ENCODE measurements at places on chromosomes 3 and 15.

DNA sequence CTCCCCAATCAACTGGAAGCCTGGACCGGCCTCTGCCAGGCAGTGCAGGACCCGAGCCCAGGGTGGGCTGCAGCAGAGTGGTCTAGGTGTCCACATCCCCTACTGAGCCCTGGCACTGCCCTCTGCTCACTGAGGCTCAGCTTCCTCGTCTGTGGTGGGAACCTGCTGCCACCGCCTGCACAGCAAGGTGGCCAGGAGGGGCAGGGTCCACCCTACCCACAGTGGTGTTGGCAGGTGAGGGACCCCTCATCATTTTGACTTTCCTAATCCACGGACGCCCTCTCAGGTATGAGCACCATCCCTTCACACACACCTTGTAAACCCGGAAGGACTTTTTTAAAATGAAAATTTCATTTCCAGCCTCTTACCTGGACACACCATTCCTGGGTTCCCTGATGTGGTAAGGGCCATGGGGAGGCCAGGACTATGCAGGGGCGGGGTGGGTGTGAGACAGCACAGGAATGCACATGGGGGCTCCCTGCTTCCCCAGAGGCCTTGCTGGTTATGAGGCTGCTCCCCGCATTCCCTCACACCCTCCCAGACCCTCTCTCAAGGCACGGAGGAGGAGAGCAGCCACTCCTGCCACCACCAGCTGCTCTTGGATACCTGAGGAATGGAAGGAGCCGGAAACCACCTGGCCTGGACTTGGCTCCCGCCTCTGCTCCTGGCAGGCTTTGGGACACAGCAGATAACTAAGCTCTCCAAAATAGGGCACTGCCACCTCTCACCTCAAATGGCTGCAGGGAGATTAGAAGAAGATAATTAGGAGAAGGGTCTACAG lies 185.9 kb upstream of the TPM1 start:
- DNase-seq, result no peak

- DNase-seq, result no peak
Measured at GRCh38 chr3:195565716-195566115, 18.0 kb downstream of the APOD start.

- no peak for DNase-seq
Measured at GRCh38 chr3:64667887-64668581, 19.8 kb downstream of the ADAMTS9 start.

GRCh38 chr15:65833501-65834205 lies 35.6 kb upstream of the RAB11A start:
- DNase-seq, result no peak

GRCh38 chr3:6467186-6467585 lies 393.7 kb upstream of the GRM7 start:
- no peak for DNase-seq

- no peak for DNase-seq
Measured at GRCh38 chr3:190519886-190520285, 6.0 kb downstream of the IL1RAP start.

GRCh38 chr15:27847775-27848710 lies 251.1 kb downstream of the OCA2 start:
- no peak for DNase-seq

- DNase-seq, result no peak
Measured at GRCh38 chr3:158765518-158766205, 33.4 kb upstream of the RARRES1 start.

DNA sequence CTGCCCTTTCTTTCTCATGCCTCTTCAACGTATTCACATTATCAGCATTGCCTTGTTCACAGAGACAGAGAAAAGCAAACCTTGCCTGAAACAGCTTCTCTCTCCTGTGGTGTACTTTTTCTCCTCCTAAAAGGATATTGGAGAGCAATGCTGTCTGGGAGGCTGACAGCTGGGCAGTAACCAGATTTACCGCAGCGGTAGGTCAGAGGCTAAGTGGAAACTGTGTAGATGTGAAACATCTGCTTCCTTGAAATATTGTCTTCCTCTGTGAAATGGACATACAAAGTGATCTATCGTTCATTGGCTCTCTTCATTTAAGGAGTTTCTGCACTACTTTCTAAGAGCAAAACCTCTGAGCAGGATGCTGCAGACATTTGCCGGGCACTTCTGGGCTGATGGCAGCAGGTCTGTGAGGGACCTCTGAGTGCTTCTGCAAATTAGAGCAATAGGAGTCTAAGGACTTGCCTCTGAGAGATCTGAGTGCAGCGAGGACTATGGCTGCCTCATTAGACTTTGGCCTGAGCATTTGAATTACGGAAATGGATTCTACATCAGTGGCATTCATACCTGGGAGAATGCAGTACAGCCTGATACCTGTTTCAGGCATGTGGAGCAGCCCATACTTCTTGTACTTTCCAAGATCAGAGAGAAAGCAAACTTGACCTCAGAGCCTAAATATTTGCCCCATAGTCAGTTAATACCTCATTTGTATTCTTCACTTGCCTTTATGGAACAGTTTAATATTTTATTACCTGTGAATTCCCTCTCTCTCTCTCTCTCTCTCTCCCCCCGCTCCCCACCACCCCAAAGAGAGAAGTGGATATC lies 260.5 kb upstream of the TPRG1 start:
- no peak for DNase-seq

DNA sequence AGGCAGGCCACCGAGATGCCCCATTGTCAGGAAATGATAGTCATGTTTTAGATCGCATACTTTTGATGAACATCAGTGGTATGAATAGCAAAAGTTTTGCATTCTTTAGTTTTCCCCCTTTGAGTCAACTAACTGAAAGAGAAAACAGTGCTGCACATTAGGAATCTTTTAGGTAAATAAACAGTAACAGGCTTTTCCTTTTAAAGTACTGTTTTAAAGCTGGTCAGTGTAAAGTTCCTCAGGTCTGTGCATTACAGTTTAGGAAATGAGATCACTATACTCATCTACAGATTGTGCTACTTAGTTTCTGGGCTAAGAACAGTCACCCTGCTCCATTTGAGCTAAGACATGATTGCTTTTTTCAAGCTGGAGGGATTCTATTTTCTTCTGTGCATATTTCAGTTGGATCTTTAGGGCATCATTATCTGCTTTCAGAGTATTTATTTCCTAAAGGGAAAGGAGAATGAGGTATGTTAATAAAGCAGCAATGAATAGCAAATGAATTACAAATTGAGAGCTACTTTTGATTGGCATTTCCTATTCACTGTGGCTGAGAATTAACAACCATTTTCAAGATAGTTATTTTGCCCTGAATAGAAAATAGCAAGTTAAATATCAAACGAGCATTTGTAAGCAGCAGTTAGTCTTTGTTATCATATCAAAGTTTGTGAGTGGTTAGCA lies 36.5 kb downstream of the FAM98B start:
- no peak for DNase-seq

DNA sequence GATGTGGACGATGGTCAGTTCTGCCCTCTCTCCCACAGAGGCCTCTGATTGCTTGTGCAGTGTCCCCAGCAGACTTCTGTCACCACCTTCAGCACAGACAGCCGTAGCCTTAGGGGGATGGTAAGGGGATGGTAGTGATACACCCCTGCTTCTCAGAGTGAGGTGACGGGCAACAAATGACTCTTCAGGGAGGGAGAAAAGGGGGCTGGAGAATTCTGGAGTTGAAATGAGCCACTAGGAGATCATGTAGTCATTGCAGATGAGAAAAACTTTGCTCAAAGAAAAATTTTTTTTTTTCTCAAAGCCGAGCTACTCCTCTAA lies 29.6 kb upstream of the TIMP4 start:
- no peak for DNase-seq

- no peak for DNase-seq
Measured at GRCh38 chr15:78007964-78008886, 69.3 kb downstream of the TBC1D2B start.

DNA sequence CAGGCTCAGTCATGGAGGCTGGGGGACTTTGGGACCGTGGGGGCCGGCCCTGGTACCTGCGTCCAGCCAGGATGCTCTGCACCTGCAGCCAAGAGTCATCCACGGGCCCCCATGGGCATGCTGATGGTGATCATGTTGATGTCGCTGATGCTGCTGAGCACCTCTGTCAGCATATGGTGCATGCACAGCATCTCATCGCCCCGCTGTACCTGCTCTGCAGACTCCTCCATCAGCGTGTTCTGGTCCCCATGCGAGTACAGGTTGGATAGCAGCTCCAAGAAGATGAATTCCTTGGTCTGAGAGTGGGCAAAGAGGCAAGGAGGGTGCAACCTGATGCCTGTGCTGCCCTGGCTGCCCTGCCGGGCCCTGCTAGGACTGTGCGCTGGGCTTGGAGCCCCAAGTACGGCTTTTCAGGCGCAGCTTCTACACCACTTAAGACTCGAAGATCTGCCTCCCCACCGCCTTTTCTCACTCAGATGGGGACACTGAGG lies 7.2 kb downstream of the RPS17 start:
- no peak for DNase-seq

DNA sequence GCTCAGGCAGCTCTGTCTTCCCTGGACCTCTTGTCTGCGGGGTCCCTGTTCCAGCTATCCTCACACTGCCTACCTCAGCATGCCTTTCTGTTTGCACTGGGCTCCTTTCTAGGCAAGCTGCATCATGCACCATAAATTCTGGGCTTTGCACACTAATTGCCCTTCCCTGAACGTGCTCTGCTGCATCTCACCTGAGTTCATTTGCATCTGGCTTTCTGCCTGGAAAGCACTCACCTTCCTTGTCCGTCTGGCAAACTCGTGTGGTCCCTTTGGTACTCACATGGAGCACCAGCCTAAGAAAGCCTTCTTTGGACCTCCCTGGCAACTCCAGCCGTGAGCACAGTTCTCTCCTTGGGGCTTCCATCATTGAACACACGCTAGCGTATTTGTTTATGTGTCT lies 365.6 kb downstream of the SV2B start:
- DNase-seq, result no peak

DNA sequence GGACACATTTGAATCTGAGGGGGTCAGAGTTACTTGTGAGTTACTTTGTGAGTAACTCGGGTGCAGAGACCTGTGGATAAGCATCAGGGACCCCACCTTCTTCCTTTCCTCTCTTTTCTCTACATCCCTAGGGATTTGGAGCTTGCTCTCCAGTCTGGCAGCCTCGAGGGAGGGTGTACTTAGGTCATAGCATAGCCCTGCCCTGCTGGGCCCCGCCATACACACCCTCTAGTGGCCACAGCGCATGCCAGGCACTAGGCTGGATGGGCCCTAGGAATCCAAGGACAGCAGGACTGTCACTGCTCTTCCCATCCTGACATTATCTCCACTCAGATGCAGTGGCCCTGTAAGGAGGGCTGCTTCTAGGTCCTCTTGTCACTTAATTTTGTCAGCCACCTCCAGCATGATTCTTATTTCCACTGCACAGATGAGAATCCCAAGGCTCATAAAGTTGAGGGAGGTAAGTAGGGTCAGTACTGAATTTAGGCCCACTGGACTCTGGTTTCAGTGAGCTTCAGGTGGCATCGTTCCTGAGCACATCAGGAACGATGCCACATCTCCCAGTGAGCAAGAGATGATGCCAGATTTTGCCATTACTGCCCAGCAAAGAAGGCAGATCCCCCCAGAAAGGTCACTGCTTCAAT lies 3.6 kb upstream of the SMAD6 start:
- DNase-seq, result peak; percentile 80

DNA sequence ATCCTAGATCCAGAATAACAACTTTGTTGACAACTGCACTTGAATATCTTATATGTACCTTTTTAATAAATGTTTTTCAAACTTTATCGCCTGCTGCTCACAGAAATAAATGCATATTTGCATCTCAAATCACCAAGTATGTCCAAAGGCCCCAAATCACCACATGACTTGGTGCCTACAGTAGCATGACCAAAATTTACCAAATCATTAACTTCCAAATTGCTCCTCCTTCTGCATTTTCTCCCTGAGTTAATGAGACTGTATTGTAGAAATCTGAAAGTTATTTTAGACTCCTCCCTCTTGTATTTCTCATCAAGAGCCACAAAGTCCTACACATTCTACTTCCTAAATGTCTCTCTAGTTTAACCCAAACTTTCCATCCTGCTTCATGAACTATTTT lies 635.5 kb upstream of the NAALADL2 start:
- DNase-seq, result no peak

- no peak for DNase-seq
Measured at GRCh38 chr15:51879555-51879954, 50.1 kb downstream of the TMOD3 start.

GRCh38 chr3:71701251-71701762 lies 23.9 kb downstream of the EIF4E3 start:
- no peak for DNase-seq

GRCh38 chr3:136018876-136019275 lies 53.3 kb downstream of the PPP2R3A start:
- DNase-seq, result no peak

DNA sequence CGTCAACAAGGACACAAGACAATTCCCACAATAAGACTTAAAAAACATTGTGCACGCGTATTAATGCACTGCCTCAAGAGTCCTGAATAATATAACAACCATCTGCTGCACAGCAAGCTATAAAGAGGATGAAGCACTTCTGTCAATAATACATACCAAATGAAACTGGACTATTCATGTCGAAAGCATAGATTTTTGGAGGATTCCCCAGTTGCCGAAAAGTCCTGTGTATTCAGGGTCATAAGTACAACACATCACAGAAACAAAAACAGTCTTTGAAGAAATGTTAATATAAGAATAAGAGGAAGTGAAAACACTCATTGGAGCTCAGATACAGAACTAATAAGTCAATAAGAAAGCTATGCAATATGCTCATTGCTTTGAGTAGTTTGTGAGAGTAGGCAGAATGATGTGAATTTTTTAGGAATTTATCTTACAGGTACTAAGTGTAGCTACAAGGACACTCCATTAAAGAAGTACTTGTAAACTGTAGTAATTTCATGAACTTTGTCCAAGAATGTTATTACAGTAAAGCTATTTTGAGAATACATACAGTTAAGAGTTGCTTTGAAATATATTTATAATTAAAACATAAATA lies 31.6 kb downstream of the CBLB start:
- DNase-seq, result no peak

DNA sequence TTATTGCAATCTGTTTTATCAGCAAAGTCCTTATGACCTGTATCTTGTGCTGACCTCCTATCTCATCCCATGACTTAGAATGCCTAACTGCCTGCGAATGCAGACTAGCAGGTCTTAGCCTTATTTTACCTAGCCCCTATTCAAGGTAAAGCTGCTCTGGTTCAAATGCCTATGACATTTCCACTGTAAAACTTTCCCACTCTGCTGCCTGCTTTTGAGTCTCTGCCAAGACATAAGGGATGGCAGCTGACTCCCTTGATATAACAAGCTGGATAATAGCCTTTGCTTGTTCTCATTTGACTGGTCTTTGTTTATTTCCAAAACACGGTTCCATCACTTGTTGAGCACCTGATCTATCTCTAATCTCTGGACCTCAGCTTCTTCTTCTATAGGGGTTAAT lies 131.9 kb upstream of the STRIT1 start:
- no peak for DNase-seq

- no peak for DNase-seq
Measured at GRCh38 chr3:78003090-78003489, 963.2 kb downstream of the ROBO2 start.

Data from WTC11 (cell line).